Thymus (tissue), 14 donors: ENCODE measurements at places on chromosomes 4 and X. TPM values are rescaled to one million over a fixed set of nuclear protein-coding genes. Genes with fewer than 3 reads are reported as not detected.
A peak's percentile ranks its signal among the peaks of the same experiment; 100 is the strongest.

DNA sequence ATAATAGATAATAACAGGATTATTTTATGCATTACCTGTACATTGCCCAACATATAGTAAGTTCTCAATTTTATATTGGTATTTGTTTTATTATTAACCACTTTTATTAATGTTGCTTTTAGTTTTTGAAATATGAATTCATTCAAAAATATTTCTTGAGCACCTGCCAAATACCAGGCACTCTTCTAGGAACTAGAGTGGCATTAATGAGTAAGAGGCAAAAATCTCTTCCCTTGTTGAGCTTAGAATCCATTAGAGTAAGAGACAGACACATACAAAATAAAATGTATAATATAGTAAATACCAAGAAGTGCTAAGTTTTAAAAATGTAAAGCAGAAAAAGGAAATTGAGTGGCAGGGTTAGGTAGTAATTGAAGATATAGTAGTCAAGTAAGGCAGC is 45.8 kb downstream of the TET2 start:
- no peak for DNase-seq

GRCh38 chrX:31223817-31224216 is 152.0 kb upstream of the FTHL17 start:
- no peak for DNase-seq

DNA sequence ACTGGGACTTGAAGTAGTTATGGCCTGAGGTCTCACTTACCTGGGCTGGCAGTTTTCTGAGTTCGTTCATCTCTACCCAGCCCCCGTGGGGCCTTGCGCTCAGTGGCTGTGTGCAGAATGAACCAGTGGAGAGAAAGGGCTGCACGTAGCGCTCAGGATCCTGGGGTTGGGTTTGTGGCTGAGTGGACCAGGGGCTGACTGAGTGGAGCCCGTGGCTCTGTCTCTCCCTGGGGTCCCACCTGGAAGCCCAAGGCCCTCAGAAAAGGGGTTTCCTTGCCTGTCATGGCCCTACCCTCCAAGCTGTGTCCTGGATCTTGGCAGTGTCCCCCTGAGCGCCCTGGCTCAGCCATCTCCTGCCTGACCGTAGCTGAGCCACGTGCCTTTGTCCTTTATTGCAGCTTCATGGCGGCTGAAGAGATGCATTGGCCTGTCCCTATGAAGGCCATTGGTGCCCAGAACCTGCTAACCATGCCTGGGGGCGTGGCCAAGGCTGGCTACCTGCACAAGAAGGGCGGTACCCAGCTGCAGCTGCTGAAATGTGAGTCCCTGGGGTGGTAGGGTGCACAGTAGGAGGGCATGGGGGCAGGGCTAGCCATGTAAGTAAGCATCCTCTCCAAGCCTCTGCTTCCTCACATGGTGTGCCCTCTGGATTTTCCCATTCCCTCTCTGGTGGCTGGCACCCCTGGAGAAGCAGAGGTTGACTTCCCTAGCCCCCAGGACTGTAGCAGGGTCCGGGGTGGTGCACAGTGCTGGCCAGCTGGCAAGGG is 23.2 kb upstream of the ADD1 start:
- no peak for DNase-seq

- DNase-seq, result peak; percentile 46
Measured at GRCh38 chr4:166165829-166166420, 292.9 kb downstream of the TLL1 start.

GRCh38 chr4:99323756-99324155 is 2.6 kb upstream of the ADH1B start:
- no peak for DNase-seq

GRCh38 chr4:14336656-14337055 is 665.6 kb upstream of the CPEB2 start:
- DNase-seq, result no peak

DNA sequence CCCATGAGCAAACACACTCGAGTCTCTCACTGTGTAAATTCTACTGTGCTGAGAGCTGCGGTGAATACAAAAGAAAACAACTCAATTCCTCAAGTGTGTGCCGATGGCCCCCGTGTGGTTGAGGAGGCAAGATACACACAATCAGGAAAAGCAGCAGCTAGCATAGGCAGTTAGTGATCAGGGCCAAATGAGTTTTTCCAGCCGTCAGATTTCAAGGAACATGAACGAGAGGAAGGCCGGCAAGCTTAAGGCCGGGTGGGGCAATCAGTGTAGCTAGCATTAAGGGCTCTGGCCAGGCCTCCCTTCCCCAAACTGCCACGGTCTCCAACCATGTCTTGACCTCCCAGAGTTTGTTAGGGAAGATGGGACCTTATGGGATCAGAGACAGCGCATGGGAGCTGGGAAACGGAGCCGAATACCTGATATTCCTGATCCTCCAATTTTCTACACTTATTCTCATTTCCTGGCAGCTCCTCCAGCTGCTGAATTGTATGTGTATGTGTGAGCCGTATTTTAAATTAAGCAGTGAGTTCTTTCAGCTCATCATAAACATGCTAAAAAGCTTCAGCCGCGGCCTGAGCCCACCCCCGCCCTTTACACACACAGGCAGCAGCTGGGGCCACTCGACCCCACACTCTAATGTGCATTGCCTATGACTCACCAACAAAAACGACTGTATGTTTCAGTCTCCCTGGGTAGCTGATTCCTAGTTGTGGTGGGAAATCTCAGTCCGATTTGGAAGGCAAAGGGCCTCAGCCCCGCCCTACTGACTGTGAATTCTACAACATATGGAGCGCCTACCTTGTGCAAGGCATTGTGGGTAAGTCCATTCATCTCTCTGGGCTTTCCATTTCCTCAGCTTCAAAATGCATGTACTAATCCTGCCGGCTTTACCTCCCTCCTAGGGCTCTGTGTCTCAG is 59.9 kb downstream of the RTL9 start:
- DNase-seq, result no peak

DNA sequence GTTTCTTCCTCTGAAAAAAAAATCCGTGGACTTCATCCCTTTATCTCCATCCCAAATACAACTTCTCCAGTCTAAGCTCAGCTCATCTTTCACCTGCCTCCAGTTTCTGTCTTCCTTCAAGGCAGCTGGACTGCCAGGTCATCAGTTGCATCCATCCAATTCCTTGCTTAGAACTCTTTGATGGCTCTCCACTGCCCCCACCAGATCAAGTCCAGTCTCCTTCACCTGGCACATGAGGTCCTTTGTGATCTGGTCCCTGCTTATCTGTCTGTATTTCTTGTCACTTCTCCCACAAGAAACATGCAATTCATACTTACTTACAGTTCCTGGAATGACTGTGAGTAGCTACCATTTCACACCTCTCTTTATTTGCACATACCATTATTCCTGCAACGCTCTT is 33.8 kb downstream of the OTUD6A start:
- DNase-seq, result no peak

DNA sequence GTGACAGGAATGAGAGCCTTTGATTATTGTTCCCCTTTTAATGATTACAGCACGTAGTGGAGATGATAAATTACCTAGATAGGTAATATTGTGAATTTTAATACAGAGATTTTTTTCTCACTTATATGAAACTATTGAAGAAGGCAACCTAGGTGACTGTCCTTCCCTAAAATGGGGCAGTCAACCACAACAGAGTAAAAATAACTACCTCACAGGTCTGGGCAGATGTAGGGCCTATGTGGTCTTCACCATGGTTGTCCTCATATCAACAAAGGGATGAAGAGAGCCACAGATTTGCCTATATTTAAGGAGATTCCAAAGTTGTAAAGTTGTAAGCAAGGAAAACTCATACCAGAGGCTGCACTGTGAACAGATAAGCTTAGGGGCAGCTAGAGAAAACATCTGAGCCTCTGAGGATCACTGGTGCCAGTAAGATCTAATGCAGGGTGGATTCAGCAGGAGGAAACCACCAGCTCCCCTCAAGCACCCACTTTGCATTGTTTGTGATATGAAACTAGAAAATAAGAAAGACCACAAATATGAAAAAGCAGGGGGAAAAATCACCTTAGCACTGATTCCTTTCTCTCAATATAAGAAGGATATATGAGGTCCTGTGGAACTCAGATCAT is 547.9 kb upstream of the GALNTL6 start:
- no peak for DNase-seq

- DNase-seq, result no peak
Measured at GRCh38 chr4:175309041-175309440, 390.9 kb downstream of the ADAM29 start.

DNA sequence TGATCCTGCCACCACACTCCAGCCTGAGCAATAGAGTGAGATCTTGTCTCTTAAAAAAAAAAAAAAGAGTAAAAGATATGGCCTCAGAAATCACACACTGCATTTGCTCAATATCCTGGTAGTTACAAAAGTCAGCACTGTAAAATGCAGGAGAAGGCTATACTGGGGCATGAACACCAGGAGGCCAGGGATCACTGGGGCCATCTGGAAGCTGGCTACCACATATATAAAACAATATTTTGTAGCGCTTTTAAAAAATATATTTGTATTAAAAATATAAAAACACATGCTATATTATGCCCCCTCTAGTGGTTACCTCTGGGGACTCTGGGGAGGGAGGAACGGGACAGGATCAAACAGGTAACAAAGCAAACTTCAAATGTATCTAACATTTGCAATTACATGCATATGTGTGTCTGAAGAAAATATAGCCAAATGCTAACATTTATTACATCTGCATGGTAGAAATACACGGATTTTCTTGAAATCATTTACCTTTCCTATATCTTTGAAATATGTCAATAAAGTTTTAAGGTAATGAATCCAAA is 4.0 kb downstream of the C4orf46 start:
- DNase-seq, result peak; percentile 38

DNA sequence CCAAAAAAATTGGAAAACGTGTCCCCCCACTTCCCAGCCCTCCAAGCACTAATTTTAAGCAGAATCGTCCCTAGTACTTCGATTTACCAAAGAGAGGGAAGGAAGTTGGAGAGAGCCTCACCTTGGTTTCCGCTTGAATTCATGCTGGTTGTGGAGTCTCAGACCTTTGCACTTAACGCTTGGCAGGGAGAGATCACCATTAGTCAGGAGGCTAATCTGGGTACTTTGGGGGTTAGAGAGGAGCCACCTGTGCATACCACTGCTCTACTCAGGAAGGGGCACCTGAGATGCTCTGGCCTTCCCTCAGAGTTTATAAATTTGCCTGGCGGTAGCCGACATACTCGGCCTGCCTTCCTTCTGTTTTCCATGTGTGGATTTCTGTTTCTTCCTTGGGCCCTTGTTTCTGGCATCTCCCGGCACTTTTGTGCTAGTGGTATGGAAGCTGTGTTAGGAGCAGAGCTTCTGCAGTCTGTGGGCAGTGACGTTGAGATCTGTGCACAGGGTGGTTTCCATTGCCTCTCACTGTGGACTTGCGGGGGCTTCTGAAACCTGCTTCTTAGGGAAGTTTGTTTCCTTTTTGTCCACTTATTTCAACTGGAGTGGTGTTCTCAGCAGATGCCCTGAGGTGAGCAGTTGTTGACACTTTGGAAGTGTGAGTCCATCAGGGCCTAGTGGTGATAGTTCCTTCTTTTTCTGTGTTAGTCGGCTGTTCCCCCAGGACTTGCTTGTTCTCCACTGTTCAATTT is 104.2 kb downstream of the TMEM131L start:
- no peak for DNase-seq

- DNase-seq, result no peak
Measured at GRCh38 chr4:165204462-165204830, 2.9 kb upstream of the KLHL2 start.

- DNase-seq, result peak; percentile 80
Measured at GRCh38 chrX:154748712-154749339, 2.1 kb downstream of the GAB3 start.

- no peak for DNase-seq
Measured at GRCh38 chr4:84235126-84235944, 263.8 kb downstream of the NKX6-1 start.

- DNase-seq, result no peak
Measured at GRCh38 chr4:56686537-56687231, 5.6 kb upstream of the HOPX start.

- no peak for DNase-seq
Measured at GRCh38 chrX:107787827-107788226, 10.3 kb downstream of the NCBP2L start.

DNA sequence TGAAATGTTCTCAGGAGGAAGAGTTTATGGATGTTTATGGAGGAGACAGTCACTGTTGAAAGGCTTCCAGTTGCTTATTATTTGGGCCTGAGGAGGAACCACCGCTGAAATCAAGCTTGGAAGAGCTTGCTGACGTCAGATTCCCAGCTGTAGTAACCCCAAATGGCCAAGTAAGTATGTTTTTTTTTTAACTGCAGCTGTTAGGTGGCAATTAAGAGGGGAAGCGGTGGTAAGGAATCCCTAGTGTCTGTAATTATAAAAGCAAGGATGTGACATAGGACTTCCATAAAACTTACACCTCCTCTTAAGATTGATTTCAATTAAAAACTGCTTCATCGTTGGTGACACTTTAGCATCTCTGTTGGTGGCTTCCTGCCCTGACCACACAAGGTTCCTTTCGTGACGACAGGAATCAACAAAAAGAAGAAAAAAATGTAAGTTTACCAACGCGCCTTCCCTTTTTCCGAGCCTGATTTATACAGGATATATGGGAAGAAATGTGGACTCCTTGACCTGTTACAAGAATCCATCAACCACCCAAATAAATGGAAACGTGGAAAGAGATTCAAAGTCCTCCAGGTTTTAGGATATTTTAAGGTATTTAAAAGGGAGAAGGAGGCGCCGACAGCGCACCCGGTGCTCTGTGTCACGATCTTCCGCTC is 884 bp downstream of the RELL1 start:
- peak; percentile 48 for DNase-seq

GRCh38 chrX:33086886-33087285 is 124.5 kb downstream of the DMD start:
- no peak for DNase-seq

DNA sequence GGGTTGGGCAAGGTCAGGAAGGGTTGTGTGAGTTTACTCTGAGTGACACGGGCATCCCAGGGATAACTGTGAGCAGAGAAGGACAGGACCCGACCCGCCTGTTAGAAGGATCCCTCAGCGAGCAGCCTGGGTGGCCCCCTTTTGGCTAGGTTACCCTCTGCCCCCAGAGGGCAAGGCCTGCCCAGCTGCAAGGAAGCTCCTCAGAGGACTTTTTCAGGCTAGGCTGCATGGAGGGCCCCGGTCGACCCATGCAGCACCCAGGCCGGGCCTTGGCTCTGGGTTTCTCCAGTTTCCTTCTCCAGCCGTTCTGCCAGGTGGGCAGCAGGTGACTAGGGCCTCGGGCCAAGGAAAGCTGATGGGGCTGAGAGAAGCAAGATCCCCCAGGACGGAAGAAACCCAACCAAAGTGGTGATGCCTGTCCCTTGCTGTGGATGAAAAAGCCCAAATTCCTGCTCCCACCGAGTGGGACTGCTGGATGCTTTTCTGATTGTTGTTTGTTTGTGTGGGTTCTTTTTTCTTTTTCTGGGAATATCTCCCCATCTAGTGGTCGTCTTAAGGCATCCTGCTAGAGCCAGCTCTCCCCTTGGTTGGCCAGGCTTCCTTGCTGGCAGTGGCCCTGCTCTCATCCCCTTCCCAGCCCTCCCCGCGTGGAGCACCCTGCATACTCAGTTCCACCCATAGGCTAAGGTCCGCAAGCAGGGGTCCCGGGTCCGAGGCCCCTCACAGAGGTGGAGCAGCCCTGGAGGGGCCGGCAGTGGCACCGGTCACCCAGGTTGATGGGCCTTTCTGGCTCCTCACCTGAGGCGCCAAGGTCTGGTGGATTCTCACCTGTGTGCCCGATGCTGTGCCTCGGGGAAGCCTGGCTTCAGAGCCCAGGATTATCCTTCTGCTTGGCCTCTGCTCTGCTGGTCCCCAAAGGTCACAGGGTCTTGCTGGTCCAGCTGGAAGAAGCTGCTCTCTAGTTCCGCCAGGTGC is 1.8 kb downstream of the ZFP92 start:
- no peak for DNase-seq

- no peak for DNase-seq
Measured at GRCh38 chr4:110869114-110869513, 246.2 kb upstream of the PITX2 start.

- peak; percentile 87 for DNase-seq
Measured at GRCh38 chrX:107716816-107717700, 58.5 kb downstream of the TSC22D3 start.

LCORL gene
- 13.3 TPM for total RNA-seq

DOK7 gene
- 0.33 TPM for total RNA-seq
